ENCODE measurements at places on chromosomes 7 and 10.

DNA sequence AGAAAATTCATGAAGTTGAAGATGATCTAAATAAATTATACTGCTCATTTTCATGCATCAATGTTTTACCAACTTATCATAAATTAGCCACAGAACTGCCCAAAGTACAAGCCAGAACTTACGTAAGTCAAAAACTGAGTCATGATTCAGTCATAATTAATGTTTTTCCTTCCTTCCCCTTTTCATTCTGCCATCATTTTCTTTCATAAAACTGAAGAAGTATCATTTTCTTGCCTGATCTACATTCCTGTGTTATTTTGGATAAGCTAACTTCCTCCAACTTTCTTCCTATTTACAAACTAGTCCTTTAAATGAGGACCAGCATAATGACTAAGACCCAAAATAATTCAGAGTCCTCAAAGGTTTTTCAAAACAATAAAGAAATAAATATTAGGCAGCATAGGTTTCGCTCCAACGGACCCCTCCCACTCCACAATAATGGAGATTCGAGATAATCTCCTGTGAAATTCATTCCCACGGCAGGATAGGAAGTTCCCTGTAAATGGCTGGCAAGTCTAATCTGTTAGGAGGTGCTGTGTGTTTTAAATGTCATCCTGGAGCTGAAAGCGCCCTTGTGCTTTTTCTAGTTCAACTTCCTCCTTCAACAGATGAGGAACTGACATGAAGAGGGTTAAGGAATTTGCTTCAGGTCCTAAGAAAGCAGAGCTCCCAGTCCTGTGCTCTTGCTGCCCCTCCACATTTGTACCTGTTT lies 218.9 kb downstream of the DOCK4 start:
- DNase-seq, result no peak

DNA sequence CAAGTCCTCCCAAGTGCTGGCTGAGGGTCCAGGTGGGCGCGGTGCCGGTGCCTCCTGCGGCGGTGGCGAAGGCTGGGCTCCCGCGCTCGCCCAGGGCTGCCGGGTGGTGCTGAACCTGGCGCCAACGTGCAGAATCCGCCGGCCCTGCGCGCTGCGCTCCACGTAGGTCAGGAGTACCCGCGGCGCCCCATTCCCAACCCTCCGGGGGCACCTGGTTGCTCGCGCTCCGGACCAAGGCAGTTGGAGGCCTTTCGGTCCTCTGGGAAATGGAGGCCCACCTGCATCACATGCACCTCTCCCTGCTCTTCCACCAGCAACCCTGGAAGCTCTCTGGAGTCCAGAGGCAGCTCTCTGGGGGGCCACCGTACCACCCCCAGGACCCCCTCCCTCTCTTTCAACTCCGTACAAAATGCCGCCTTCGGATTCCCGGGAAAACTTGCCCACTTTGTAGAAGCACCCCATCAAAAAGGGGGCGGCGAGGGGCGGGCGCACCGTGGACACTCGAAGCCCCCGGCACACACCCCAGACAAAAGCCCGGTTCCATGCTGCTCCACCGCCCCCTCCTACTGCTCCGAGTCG lies 745 bp downstream of the SLC16A9 start:
- DNase-seq, result no peak

- DNase-seq, result no peak
These were observed 565.4 kb upstream of the AUTS2 start for GRCh38 chr7:69032848-69033247.

DNA sequence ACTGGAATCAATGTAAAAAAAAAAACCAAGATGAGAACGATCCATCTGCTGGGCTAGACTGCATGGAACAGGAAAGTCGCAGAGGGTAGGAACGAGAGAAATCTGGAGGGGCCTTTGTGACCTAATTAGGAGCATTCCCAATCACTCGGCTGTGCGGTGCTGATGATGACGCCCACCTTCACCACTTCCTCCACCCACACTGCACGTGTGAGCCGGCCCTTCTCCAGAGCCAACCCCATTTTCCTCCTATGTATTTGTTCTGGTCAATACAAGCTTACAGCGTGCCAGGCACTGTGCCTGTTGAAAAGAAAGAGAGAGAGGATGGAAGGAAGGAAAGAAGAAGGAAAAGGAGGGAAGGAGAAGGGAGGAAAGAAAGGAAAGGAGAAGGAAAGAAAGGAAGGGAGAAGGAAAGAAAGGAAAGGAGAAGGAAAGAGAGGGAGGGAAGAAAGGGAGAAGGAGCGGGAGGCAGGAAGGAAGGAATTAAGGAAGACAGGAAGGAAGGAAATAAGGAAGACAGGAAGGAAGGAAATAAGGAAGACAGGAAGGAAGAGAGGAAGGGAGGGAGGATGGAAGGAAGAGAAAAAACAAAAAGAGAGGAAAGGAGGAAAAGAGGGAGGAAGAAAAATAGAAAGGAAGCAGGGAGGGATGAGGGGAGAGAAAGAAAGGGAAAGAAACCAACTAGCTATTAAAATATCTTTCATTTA lies 35.5 kb upstream of the PTF1A start:
- no peak for DNase-seq

- DNase-seq, result no peak
These were observed 44.5 kb downstream of the NPTX2 start for GRCh38 chr7:98661607-98662006.

- no peak for DNase-seq
These were observed 201.9 kb upstream of the SHH start for GRCh38 chr7:156014201-156014600.

DNA sequence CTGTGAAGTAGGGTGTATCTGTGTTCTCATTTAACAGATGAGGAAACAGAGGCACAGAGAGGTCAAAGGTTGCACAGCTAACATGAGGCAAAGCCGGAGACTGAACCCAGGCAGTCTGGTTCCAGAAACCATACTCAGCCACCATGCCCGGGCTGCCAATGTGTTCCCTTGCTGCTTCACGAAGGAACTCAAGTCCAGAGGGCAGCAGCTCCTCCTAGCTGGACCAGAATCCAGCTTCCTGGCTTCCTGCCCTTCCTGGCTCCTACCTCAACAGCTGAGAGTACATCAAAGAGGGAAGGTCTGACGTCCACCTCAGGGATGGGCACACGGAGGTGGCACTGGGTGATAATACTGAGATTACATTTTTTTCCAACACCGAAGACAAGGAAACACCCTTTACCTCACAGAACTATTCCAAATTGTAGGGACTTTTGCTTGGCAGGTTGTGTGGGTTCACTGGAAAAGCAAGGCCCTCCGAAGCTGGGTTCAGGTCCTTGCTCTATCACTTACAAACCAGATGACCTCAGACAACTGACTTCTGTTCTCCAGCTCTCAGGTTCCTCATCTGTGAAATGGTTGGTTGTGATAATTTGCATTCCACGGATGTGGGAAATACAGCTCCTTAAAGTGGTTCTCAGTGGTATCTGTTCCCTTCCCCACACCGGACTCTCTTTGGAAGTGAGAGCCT lies 154.1 kb upstream of the ZMIZ1 start:
- DNase-seq, result no peak

GRCh38 chr7:13897819-13898218 lies 91.6 kb downstream of the ETV1 start:
- no peak for DNase-seq

- no peak for DNase-seq
These were observed 17.0 kb downstream of the XPNPEP1 start for GRCh38 chr10:109906316-109906715.

DNA sequence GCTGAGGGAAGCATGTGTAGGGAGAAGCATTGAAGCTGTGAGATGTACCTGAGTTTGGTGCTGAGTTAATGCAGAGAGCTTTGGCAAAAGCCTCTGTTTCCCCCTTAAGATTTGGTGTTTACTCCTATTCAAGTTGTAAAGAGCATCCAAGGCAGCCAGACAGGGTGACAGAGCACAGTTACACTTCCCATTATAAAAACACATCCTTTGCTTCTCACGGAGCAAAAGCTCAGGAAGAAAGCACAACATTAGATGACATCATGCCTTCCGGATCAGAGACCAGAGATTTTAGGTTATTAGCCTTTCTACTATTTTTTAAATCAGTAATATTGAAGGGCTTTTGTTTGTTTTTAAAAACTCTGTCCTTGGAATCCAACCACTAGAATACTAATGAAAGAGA lies 182.9 kb downstream of the DOCK4 start:
- no peak for DNase-seq

DNA sequence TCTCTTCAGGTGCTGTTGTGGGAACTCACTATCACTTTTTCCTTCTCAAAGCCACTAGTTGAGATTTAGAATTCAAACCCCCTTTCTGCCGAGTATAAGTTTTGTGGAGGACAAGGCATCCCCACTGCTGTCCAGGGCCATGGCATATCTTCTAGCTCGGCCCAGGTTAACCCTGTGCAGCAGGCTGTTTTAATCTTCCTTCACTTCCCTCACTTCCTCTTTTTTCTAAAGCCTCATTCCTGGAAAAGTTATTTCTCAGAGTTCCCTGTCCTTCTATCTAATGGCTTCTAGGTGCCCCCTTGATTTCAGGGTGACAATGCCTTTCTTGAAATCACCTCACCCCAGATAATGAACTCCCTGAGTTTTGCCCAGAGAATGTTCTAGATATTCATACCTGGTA lies 222.3 kb downstream of the SNX10 start:
- DNase-seq, result no peak

DNA sequence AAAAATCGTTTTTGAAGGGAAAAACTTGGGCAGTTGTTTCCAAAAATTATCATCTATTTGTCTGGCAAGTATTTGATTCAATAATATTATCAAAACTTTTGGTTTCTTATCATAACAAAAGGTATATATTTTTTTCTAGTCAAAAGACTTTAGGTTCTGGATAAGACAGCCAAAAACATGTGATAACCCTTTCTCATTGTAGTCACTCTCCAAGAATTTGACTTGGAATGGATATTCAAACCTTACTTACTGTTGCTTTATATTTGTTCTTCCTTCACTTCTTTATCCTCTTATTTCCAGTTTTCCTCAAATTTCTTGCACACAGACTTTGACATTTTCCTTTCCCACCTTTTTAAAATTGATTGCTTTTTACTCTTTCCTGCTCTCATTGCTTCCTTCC lies 140.9 kb upstream of the FAM3C start:
- no peak for DNase-seq

GRCh38 chr10:117699436-117700075 lies 157.0 kb downstream of the EMX2 start:
- DNase-seq, result no peak

- no peak for DNase-seq
These were observed 15.8 kb downstream of the ANXA7 start for GRCh38 chr10:73398024-73398423.

GRCh38 chr10:119728172-119728800 lies 2.4 kb downstream of the INPP5F start:
- DNase-seq, result no peak

DNA sequence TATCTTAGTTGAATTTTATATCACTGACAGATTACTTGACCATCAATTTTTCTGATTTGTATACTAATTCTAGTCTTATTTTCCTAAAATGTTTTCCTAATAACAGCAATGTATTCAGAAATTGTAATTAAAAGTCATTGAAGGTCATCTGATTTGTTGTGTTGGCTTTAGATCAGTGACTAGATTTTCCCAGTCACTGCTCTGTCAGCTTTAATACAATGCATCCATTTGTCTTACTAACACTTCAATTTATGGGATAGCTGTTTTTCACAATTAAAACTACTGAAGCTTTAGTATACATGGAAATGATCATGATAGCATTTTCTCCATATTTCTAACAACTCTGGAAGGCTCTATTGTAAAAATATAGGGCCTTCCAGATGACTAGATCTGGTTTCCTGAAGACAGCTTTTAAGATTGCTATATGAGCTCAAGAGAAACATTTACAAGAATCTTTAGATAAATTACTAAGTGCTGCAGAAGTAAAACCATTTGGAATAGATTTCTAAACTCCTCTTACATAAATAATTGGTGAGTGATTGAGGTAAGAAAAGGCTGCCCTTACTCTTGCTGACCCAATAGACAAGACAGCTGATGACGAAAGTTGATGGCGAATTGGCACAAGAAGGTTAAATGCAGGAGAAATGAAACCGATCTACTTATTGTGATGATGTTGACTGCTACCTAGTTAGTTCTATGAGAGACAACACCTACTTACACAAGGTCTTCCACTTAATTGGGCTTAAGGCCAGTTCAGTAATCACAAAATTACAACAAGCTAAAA lies 74.1 kb downstream of the LRRTM3 start:
- no peak for DNase-seq

DNA sequence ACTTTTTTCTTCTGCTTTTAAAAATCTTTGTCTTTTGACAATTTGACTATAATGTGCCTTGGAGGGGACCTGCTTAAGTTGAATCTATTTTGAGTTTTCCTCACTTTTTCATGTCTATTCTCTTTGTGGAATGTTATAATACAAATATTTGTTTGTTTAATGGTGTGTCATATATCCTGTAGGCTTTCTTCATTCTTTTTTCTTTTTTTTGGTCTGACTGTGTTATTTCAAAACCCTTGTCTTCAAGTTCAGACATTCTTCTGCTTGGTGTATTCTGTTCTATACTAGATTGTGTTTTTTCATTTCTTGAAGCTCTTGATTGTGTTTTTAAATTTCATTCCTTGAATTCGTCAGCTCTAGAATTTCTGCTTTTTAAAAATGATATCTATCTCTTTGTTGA lies 228.2 kb downstream of the STK31 start:
- no peak for DNase-seq

GRCh38 chr7:155799514-155799913 lies 12.7 kb downstream of the SHH start:
- DNase-seq, result no peak

- DNase-seq, result no peak
These were observed 47.7 kb upstream of the TRIM8 start for GRCh38 chr10:102596506-102596971.

DNA sequence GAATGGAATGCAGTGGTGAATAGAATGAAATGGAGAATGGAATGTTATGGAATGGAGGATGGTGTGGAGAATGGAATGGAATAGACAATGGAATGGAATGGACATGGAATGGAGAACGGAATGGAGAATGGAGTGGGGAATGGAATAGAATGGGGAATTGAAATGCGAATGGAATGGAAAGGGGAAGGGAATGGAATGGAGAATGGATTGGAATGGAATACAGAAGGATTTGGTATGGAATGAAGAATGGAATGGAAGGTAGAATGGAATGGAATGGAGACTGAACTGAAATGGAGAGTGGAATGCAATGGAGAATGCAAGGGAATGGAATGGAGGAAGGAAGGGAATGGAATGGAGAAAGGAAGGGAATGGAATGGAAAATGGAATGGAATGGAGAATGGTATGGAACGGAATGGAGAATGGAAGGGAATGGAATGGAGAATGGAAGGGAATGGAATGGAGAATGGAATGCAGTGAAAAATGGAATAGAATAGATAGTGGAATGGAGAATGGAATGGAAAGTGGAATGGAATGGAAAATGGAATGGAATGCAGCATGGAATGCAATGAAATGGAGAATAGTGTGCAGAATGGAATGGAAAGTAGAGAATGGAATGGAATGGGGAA lies 94.8 kb downstream of the NSUN6 start:
- DNase-seq, result no peak

GRCh38 chr7:137987968-137988367 lies 13.9 kb downstream of the CREB3L2 start:
- no peak for DNase-seq

- DNase-seq, result no peak
These were observed 26.9 kb downstream of the NUP205 start for GRCh38 chr7:135584362-135585353.

Measured in activated CD8-positive, alpha-beta memory T cell treated with anti-CD3 and anti-CD28 coated beads for 4 hours (primary cell).